ENCODE measurements at places on chromosomes 5 and 9.
A peak's percentile ranks its signal among the peaks of the same experiment; 100 is the strongest.

DNA sequence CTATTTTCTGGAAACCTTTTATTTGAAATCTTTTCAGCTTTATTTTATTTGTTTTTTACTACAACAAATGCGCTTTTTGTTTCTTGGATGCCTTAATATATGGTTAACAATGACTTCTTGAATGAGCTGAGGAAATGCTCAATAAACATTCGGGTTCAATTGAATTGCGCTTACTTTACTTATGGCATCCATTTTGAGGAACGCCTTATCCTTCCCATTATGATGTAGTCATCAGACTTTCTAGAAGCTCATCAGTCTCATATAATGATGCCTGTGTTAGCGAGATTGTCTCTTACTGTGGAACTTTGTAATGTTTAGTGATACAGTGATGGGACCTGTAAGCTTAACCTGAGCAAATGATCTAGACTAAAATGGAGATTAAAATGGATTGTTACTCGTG lies 916 bp downstream of the SHLD3 start:
- no peak for DNase-seq

- DNase-seq = no peak
Observed at GRCh38 chr5:27171761-27172261, 133.4 kb upstream of the CDH9 start.

DNA sequence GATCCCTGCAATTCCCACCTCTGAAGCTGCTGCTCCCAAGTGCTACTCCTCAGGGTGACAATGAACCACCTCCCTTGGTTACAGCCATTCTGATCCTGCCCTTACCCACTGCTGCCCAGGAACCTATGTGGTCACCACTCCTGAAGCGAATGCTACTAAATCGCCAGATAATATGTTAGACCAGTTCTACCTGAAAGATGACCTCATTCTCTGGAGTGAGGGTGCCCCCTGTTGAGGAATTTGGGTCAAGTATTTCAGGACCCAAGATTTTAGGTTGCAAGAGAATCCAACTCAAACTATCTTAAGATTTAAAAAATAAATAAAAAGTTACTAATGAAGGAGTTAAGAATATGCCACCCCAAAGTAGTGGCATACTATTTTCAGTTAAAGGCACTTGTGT lies 5.8 kb upstream of the SNAPC3 start:
- no peak for DNase-seq

- DNase-seq = no peak
Observed at GRCh38 chr9:110655754-110656641, 12.6 kb upstream of the MUSK start.

- no peak for DNase-seq
Observed at GRCh38 chr9:14749741-14750211, 27.2 kb upstream of the CER1 start.

DNA sequence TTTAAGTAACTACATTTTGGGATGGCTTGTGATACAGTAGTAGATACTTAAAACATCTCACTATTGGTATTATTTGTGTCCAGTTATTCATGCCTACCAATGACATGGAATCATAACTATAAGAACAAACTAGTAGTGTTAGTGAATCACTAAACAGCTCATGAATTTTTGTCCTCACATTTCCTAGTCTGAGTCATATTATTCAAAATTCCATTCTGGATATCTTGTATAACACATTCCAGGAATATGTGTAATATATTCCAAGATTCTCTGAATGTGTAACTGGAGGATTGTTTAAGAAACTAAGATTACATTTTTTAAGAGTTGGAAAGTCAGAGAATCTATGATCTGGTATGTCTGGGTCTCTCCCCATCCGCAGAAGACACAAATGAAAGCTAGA lies 565.3 kb upstream of the ZNF608 start:
- DNase-seq = no peak

GRCh38 chr9:132606066-132606465 lies 23.7 kb downstream of the BARHL1 start:
- no peak for DNase-seq

GRCh38 chr5:139148306-139148705 lies 49.9 kb downstream of the SIL1 start:
- DNase-seq = no peak

DNA sequence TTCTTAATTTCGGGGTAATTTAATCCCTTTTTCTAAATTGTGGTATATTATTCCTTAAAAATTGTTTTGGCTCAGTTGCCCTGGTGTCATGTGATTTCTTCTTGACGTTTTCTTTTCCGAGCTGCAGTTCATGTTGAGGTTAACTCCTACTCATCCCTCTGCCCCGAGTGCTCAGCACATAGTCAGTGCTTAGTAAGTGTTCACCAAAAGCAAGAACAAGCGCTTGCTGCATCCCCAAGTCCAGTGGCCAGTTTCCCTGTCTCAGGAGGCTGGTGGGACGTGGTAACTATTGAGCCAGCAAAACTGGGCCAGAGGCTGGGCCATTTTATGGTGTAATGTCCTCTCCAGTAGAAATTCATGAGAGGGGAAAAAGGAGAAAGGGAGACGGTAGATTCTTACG lies 23.3 kb downstream of the TRIO start:
- DNase-seq = no peak

DNA sequence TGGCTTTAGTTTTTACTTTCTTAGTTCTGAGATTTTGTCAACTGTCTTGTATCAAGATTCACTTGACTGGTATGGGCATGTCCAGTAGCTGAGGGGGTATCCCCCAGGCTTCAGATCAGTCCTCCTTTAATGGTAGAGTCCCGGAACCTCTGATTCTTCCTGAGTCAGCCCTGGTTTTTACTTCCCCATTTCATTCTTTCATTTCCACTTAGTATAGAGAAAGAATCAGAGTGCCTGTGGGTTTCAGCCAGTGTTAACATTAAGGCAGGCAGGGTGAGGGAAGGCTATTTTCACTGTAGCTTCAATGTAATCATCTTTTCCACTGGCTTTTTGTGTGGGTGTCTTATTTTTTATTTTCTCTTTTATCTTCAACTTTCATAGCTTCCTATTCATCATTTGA lies 8.3 kb upstream of the COMMD10 start:
- DNase-seq = no peak

DNA sequence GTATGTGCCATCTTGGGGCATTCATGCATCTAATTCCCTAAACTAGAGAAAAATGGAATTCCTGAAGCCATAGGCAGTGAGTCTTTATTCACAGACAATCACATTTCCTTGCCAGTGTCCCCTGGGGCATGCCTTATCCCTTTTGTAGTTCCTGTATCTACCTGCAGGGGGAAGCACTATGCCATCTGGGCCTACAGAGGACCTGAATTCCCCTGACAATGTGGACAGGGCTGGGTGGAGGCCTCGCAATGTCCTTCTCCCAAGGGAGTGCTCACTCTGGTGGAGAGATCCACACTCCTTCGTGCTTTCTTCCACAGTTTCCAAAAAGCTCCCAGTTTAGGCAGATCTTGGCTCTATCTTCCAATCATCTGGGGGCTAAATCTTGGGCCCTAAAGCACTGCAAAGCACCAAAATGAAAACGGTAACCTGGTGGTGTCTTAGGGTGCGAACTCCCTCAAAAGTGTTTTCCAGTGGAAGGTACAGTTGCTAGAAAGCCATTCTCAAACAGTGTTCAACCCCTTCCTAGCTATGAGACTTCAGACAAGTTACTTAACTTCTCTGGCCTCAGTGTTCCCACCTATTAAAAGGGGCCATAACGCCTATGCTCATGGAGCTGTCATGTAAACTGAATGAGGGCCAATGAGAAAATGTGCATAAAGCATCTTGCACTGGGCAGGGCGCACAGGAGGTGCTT lies 17.5 kb downstream of the WHRN start:
- peak; percentile 36 for DNase-seq

DNA sequence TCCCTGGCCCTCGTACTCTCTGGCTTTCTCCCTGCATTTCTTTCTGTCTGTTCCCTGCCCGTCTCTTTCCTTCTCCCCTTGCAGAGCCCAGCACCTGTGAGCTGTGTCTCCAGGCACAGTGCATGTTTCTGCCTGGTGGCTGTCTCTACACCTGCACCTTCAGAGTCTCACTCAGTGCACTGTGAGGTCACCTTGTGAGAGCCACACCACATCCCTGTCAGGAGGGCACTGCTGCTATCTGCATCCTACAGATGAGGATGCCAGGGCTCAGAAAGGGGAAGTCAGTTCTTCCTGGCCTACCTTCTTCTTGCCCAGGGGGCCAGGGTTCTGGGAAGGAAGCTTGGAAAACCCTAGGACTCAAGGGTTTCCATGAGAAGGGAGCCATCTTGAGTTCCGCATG lies 69.7 kb upstream of the NEURL1B start:
- no peak for DNase-seq

GRCh38 chr5:66789434-66789833 lies 193.2 kb downstream of the MAST4 start:
- DNase-seq = no peak

DNA sequence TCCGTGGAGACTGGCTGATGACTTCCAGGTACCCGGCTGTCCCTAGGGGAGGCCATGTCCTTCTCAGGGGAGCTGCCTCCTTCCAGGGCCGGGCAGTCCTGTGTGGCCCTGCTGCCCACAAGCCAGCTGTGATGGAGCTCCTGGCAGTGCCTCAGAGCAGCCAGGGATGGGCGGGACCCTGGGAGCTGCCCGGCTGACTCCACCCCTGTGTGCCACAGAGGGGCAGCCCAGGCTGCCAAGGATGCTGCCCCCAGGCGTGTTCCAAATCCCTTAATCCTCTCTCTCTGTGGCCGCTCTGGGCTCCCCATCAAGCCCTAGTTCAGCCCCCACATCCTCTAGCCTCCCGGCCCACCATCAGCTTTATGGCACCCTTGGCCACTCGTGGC lies 7.0 kb upstream of the SCGB3A1 start:
- no peak for DNase-seq

GRCh38 chr5:82352146-82352791 lies 74.1 kb upstream of the RPS23 start:
- DNase-seq = no peak

DNA sequence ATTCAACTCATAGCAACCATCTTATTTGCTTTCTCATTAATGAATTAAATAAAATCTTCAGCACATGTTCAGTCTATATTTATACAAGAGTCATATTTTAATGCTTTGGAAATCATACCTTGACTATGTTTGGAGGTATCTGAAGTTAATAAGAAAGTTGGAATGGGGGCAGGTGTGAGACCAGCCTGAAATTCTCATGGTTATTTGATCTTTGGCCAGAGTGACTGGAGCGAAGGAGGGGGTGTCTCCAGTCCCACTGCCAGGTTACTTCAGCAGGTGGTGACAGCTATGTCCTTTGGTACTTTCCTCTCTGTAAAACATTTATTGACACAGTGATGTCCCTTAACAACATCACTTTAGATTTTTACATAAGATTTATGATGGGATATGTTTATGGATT lies 318.1 kb upstream of the SGCD start:
- no peak for DNase-seq

- no peak for DNase-seq
Observed at GRCh38 chr5:138936-139335, 47.0 kb downstream of the PLEKHG4B start.

DNA sequence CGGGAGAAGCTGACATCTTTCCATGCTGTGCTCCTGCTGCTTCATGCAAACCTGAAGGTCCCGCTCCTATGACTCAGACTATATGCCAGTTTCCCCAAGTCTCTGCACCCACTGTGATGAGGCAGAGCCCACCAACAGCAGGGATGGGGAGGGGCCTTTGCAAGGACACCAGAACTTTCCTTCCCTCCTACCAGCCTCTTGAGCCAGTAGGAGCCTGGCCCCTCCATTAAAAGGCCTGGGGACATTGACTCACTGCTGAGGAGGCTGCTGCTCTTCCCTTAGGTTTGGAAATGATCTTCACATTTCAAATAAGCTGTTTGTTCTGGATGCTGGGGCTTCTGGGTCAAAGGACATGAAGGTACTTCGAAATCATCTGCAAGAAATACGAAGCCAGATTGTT lies 26.1 kb upstream of the CTSL start:
- no peak for DNase-seq

DNA sequence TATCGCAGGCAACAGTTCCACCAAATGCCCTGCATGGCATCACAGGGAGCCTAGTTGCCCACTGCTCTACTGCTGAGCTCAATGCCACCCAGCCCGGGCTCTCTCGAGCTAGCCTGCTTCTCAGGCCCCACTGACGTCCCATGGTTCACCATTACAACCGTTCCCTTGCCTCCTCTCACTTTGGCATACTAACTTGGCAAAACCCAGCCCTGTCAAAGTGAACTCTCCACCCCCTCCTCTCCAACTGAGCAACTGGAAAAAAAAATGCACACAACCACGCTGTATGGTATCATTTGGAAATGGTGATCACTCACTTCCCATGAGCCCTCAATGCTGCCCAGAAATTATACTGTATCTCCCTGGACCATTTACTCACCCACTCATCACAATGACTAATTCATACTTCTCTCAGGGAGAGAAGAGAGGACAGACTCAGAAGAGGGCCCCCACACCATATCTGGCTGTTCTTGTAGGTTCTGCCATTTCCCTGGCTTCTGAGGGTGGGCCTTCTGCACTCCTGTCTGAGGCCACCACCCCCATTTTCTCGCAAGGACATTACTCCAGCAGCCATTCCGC lies 51.4 kb upstream of the RARS1 start:
- no peak for DNase-seq

GRCh38 chr5:147245381-147246165 lies 10.7 kb downstream of the STK32A start:
- DNase-seq = no peak

DNA sequence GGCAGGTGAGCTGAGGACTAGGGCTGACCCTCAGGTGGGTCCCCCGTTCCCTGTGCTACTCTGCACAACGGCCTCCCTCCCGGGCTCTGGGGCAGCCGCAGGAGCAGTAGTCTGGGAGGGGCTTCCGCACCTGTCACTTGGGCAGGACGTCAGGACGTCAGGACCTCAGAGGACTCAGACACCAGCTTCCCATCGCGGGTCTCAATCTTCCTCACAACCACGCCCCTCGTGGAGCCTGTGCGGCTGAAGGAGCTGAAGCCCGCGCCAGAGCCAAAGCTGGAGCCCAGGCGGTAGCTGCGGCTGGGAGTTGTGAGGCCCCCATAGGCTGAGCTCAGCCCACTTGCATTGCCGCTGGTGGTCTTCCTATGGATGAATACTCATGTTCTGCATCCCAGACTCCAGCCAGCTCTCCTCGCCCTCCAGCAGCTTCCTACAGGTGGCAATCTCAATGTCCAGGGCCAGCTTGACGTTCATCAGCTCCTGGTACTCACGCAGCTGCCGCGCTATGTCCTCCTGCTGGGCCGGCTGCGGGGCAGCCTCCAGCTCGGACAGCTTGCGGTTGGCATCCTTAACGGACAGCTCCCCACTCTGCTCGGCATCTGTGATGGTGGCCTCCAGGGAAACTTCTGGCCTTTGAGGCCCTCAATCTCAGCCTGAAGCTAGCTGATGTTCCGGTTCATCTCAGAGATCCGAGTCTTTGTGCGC lies 381.4 kb upstream of the RGMB start:
- DNase-seq = no peak
